Activated CD4-positive, alpha-beta T cell treated with anti-CD3 and anti-CD28 coated beads for 48 hours (primary cell): ENCODE measurements at places on chromosomes 12 and 14.

GRCh38 chr12:132740652-132741051, 21.0 kb downstream of the ANKLE2 start:
- DNase-seq, result no peak

- DNase-seq, result no peak
Observed at GRCh38 chr12:21751517-21751916, 23.0 kb downstream of the KCNJ8 start.

DNA sequence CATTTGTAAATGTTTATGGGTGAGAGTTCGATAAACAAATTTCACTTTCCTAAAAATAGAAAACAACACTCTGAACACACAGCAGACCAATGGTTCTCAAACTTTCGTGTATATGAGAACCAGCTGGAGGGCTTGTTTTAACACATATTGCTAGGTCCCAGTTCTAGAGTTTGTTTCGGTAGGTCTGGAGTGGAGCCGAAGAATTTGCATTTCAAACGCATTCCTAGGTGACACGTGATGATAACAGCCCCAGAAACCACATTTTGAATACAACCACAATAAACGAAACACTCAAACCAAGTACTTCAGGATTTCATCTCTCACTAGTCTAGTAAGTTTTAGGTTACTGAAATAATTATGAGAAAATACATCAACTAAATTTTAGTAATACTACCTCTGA, 17.1 kb downstream of the SEC23A start:
- no peak for DNase-seq

DNA sequence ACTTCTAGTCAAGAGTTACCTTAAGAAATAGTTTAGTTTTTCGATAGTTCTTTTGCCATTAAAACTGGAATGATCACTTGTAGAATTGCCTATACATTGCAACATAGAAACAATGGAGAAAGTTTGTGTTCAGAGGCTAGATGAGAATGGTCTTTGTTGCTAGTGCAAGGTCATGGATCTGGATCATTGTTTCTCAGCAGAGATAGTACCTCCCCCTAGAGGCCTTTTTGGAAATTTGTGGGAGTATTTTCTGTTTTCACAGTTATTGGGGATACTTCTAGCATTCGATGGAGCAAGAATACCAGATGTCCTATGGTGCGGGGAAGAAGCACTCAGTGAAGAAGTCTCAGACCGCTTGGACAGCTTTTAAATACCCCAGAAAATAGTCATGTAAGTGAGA, 138.8 kb upstream of the HMGA2 start:
- DNase-seq, result no peak

DNA sequence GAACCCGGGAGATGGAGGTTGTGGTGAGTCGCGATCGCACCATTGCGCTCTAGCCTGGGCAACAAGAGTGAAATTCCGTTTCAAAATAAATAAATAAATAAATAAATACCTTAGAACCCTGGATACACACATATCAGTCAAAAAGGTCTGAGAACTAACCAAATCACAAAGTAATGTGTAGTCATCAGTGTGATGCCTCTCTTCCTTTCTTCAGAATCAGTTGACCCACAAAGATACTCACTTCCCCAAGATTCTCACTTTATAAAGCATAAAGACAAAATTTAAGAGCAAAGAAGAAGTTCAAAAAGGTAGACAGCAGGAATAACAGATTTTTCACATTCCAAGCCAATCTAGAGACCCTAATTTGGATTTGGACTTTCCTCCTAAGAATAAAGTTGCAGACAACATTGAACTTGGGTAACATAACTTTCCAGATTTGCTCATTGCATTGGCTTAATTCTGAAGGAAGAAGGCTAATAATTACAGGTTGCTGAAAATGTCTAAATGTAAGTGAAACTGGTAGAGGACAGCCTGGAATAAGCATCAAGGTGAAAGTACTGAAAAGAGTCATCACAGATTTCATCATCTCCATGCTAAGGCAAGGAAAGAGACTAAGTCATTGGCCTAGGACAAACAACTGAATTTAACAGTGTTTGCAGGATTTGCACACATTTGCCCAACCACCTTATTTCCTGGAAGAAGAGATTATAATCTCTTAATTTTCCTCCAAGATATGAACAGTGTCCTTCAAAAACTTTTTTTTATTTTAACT, 17.4 kb downstream of the TMED10 start:
- no peak for DNase-seq

DNA sequence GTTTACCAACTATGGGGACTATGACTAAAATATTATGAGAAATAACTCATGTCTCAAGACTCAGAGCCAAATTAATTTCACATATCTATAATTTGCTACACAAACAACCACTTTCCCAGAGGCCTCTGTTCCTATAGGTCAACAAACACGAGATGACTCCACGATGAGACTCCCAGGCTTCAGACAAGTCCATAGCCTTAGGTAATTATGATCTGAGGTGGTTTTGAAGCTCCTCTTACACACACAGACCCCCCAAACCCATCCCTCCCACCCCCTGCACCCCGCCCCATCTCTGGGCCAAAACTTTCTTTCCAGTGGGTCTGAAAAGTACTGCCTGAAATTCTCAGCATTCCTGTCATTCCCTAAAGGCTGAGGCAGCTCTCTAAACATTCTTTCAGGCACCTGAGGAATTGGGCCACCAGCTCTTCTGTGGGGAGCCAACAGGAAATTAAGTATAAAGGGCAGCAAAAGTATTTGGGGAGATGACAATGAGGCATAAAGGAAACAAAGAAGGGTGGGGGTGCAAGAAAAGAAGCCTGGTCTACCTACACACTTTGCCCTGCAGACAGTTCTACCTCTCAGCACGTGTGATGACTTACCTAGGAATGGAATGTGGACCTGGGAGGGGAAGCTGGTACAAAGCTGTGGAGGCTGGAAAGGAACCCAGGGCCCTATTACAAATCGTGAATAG, 143.6 kb downstream of the PAWR start:
- DNase-seq, result no peak

- DNase-seq, result no peak
Observed at GRCh38 chr14:61586544-61587055, 108.7 kb upstream of the HIF1A start.

GRCh38 chr14:61527325-61528100, 167.8 kb upstream of the HIF1A start:
- no peak for DNase-seq

DNA sequence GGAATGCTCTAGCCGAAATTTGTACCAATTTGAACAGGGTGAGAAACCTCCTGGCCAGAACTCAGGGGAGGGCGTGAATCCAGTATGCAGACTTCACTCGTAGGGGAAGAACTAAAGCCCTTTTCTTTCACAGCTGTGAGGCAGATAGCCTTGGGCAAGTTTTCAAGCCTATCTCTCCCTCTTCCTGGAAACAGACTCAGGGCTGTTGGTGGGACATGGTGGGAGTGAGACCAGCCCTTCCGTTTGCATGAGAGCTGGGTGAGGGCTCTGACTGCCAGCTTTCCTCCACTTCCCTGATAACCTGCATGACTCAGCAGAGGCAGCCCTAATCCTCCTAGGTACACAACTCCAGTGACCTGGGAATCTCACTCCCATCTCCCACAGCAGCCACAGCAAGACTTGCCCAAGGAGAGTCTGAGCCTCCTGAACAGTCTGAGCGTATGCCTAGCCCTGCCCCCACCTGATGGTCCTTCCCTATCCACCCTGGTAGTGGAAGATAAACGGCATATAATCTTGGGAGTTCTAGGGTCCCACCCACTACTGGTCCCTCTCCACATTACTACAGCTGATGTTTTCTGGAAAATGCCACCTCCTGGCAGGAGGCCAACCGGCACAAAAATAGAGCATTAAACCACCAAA, 170.1 kb upstream of the AMIGO2 start:
- no peak for DNase-seq

DNA sequence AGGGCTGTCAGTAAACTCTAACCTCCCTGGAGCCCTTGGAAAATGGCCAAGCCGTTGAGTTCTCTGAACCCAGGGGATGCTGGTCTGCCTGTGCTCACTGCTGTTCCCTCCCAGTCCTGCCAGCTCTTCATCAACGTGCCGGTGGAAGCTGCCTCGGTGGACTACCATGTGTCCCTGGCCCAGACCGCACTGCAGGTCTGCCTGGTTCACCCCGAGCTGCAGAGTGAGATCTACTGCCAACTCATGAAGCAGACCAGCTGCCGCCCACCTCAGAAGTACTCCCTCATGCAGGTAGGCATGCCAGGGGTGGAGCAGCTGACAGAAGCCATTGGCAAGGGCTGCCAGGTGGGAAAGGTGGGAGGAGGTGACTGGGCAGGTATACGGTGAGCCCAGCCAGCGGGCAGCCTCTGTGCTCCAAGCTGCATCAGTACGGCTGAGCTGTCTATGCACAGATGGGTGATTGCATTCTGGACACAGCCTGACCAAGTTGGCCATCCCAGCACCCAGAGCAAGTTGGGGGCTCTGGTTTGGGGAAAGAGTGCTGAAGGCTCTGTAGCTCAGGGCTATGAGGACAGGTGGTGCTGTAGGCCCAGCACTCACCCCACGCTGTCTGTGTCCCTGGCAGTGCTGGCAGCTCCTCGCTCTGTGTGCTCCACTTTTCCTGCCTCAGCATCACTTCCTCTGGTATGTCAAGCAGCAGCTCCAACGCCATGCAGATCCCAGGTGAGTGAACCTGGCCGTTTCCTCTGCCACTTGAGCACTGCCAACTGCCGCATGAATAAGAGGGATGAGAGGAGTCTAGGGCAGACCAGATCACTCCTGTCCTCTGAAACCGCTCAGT, 21.9 kb downstream of the PIGH start:
- DNase-seq, result no peak

GRCh38 chr14:36502558-36503508, 17.2 kb downstream of the NKX2-1 start:
- DNase-seq, result no peak

DNA sequence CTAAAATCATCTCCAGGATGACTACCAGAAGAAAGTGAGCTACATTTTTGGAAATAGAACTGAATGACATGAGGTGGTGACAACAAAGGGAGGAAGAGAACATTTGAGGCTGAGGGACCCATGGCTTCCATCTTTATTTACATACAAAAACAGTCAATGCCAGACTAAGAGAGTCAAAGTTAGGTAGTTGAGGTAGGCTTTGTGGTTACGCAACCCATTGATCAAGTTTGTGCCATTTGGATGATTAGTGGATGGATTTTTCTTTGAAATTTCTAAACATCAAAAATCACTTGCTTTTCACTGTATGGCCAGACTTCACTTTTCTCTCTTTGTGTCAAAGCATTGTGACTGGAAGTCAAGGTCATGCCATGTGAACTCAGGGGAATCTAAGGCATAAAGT, 22.9 kb downstream of the ASCL1 start:
- DNase-seq, result no peak

DNA sequence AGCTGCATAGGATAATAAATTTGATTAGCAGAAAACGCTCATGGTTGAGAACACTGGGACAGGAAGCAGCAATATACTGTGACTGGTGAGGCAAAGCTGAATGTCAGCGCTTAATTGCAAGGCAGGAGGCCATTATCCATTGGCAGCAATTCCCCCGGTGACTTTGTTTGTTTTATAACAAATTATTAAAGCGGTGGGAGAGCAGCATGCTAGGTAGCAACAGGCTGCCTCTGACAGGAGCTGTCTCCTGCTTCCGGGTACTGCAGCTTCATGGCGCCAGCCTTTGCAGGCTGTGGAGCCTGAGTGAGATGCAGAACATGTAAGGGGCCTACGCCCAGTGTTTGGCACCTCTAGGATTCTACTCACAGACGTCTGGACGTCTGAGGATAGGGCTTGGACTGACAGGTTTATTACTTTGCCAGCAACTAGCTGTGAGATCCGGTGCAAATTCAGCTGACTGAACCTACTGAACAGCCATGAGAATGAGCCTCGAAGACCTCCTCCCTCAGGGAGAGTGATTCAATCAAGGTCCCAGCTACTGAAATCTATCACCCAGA, 82.1 kb upstream of the SSTR1 start:
- DNase-seq, result no peak

- DNase-seq, result no peak
Observed at GRCh38 chr14:87698481-87698880, 294.5 kb downstream of the GALC start.

- DNase-seq, result no peak
Observed at GRCh38 chr12:121127501-121127900, 5.2 kb upstream of the P2RX7 start.

DNA sequence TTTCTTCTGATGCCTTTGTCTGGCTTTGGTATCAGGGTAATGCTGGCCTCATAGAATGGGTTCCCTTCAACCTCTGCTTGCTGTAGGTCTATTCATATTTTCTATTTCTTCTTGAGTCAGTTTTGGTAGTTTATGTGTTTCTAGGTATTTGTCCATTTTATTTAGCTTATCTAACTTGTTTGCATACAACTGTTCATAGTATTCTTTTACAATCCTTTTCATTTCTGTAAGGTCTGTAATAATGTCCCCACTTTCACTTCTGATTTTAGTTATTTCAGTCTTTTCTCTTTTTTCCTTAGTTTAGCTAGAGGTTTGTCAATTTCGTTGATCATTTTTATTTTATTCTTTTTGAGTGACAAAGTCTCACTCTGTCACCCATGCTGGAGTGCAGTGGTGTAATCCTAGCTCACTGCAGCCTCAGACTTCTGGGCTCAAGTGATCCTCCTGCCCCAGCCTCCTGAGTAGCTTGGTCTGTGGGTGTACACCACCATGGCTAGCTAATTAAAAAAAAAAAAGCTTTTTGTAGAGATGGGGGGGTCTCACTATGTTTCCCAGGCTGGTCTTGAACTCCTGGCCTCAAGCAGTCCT, 11.7 kb downstream of the TTLL5 start:
- DNase-seq, result no peak

GRCh38 chr12:53515291-53515680, 8.0 kb upstream of the NPFF start:
- DNase-seq, result no peak
